ENCODE measurements at places on chromosomes 3 and 15.

DNA sequence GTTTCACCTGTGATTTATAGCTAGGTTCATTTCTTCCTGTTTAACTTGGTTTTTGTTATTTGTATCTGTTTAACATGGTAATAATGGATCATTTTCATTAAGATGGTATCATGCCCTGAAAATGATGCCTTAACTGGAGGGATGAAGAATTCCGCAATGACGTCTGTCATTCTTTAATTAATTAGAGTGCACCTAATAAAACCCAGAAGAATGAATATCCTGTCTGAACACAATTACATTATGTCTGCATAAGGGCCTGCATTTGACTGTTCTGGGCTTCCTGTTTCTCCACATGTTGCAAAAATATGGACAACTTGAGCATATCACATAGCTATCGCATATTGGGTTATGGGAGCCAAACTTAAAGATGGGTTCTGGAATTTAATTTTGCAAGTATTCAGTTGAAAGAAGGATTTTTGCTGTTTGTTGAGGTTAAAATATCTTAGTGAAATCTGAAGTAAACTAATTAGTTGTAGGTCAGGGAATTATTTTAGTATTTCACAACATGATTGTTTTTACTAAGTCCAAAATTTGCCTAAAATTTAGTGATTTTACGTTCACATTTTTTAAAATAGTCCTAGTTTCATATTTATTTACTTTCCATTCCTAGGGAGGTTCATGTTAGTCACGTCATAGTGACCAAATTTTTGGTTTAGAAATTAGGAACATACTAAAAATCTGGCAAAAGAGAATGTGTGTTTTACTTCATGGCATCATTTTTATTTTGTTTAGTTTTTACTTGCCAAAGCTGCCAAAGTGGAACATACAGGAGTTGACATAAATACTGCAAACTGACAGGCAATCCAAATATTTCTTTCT is 321.0 kb upstream of the TGFBR2 start:
- no peak for DNase-seq

DNA sequence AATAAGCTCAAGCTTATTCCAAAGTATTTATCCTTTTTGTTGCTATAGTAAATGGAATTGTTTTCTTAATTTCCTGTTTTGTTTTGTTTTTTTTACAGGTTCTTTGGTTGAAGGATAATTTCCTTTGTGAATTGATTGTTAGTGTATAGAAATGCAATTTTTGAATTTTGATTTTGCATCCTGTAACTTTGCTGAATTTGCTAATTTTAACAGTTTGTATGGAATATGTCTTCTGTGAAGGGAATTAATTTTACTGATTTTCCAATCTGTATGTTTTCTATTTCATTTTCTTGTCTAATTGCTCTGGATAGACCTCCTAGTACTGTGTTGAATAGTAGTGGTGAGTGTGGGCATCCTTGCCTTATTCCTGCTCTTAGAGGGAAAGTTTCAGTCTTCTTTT is 28.3 kb downstream of the PFN2 start:
- DNase-seq = no peak

DNA sequence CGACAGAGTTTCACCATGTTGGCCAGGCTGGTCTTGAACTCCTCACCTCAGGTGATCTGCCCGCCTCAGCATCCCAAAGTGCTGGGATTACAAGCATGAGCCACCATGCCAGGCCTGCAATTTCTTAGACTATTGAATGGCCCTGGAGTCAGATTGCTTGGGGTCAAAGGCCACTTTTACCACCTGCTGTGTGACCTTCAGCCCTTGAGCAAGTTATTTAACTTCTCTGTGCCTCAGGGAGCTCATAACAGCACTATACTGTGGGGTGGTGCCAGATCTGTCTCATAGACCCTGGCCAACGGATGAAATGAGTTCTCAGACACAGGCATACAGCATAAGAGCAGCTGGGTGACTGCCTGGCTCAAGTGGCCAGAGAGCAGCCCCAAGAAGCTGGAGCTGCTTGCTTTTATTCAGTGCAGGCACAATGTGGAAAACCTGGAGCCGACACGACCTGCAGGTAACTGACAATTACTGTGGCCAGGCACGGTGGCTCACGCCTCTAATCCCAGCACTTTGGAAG is 44.9 kb upstream of the FURIN start:
- DNase-seq = no peak

DNA sequence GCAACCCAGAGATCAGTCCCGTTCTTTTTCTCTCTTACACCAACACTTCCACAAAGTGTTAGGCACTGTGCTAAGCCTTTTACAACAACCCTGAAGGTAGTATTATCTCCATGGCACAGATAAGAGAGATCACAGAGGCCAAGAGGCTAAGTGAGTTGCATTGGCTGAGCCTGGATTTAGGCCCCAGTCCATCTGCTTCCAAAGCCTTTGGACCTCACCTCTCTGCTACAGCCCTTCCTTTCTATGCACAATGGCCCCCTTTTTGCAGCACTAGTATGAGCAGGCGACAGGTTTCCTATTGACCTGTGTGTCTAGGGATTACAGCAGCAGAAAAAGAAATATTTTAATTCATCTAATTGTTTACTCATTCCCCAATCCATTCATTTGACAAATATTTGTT is 76.2 kb downstream of the CRYGS start:
- no peak for DNase-seq

GRCh38 chr3:106759731-106760130 is 617.5 kb upstream of the CCDC54 start:
- no peak for DNase-seq

- DNase-seq = peak; percentile 5
These were observed 25.3 kb upstream of the ABHD17C start for GRCh38 chr15:80669663-80670273.

Measured in common myeloid progenitor, CD34-positive (primary cell).